ENCODE measurements at places on chromosomes 12 and 14.
A peak's percentile ranks its signal among the peaks of the same experiment; 100 is the strongest.

GRCh38 chr14:28599605-28600004 lies 167.0 kb upstream of the FOXG1 start:
- no peak for DNase-seq

DNA sequence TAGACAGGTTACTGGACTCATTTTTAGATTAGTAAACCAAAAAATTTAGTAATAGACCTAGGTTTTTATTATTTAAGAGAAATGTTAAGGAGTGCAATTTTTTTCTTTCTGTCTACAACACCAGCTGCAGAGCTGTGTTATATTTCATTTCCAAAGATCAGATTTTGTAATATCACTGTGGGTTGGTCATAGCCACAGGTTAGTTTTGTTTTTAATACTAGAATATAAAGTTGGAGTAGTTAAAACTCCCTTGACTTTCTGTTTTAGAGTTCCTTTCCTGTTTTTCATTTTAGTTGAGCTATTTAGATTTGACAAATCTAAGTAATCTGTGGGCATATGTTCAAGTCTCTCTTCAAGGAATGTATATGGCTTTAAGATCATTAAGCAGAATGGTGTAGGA lies 30.7 kb upstream of the GARIN2 start:
- no peak for DNase-seq

DNA sequence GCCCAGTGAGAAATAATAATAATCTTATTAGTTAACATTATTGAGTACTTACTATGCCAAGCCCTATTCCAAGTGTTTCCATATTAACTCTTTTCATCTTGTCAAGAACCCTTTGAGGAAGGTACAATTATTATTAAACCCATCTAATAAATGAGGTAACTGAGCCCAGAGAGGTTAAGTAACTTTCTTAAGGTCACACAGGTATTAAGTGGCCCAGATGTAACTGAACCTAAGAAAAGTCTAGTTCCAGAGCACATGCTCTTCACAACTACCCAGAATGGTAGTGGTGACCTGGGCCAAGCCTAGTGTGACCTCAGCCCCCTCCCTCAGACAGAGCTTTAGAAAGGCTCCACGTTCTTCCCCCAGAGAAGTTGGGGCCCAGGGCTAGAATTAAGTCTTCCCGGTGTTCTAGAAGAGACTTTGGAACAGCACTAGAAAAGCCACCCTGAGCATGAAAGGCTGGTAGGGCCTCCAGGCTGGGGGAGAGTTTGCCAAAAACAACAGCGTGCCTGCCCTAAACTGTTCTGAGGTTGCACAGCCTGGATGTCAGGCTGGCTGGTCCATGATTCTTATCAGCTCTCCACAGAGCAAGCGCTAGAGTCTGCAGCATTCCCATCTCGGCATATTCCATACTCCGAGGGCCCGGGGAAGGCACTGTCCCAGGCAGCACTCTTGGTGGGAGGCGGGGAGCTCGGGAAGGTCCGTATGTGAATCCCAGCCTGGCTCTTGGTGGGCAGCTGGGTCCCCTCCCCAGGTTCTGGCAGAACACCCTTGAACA lies 41.3 kb upstream of the CTDSP2 start:
- no peak for DNase-seq

DNA sequence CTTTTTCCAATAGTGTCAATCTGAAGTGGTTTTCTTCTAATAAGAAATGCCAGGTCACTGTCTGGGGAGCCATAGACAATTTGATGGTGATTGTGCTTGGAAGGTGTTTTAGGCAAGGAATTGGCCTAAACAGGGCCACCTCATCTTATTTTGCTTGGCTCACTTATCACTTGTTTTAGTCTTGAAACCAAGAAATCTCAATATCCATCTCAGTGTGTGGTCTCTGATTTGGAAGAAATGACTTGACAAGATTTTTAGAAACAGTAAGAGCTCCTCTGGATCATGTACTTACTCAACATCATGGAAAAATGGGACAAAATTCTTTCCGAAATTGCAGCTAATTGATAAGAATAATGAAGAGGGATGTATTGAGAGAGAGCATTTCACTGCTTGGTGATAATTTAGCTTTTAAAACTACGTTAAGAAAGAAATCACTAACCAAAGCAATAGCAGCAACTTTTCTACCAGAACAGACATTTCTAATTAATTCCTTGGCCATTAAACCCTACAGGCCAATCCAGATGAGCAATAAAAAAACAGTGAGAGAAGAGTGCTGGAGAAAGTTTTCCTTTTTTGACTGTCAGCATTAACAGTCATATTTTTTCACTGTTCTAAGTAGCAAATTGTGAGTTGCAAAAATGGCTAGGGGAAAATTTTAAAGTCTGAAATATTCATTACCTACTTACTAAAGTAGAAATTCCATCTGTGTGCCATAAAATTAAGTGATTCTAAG lies 157.3 kb downstream of the AEBP2 start:
- DNase-seq = no peak

DNA sequence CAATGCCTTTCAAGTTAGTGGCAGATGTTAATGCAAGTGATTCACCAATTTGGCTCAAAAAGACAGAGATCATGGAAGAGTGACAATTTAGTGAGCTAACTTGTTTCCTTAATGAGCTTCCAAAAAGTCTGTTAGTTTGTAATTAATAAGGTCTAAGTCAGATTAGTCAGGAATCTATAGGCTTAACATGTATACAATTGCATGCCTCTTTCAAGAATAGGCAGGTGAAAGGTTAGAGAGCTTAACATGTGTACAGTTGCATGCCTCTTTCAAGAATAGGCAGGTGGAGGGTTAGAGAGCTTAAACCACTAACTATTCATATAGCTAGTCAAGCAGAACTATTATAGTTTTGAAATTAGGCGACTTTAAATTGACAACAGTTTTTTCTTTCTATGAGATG lies 663.8 kb downstream of the C12orf50 start:
- no peak for DNase-seq

DNA sequence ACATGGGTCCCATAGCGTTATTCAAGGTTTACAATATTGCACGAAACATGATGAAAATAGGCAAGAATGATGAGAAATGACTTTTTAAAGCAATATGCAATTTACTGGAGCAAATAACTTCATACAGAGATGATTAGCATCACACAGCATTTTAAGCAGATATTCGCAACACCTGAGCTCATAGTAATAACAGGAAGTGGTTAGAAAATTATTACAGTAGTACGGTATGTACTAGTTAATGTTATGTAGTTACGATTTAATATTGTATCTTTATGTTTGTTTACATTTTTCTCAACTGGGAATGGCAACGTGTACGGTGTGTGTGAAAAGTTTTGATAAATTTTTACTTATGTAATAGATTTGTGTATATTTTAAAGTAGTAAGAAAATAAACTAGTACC lies 102.6 kb downstream of the OSBPL8 start:
- peak; percentile 24 for DNase-seq

DNA sequence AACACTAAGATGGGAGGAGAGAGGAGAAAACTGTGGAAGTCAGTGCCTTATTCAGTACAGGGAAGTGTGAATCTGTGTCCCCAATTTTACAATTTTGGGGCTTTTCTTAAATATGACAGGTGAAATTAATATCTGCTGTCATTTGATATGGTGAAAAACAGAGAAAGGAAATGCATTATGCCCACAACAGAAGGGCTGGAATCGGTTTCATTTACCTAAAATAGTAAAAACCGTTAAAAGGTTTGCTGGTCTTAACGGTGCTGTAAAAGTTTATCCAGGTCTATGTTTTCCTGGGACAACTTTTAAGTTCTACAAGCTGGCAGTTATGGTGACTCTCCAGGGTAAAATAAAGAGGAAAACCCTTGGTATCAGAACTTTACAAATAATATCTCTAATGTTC lies 310.8 kb downstream of the FUT8 start:
- DNase-seq = no peak
